ENCODE measurements at places on chromosomes 4 and X.

- DNase-seq = no peak
Observed at GRCh38 chr4:7383266-7383665, 51.5 kb downstream of the PSAPL1 start.

DNA sequence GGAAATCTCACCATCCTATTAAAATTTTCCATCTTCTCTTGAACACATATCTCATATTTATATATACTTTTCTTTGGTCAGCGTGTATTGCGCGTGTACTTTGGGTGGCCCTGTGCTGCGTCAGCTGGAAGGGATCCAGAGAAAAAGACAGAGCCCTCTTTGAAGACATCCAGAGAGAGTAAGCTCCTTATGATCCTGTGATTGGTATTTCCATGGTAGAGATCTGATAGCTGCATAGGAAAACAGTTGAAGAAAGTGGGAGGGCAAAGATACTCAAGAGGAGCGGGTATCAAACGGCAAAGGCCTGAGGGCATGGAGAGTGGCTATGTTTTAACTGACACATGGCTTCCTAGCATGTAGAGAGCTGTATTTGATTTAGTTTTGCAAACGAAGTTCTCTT, 4.4 kb upstream of the HPGD start:
- no peak for DNase-seq

DNA sequence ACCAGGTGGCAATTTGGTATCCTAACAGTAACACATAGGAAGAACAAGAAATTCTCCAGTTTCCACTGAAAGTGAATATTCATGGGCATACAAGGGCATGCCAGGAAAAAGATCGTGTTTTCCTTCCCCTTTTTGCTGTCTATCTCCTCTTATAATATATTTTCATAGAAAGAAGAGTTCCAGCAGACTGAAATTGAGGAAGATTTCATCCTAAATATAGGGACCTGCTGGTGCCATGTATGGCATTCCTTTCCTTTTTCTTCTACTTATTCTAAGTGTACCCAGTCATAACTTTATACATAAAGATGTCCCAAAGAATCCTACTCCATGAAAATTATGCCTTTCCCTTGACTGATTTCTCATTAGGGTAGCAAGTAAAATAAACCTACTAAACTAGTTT, 40.8 kb upstream of the KCNIP4 start:
- no peak for DNase-seq

DNA sequence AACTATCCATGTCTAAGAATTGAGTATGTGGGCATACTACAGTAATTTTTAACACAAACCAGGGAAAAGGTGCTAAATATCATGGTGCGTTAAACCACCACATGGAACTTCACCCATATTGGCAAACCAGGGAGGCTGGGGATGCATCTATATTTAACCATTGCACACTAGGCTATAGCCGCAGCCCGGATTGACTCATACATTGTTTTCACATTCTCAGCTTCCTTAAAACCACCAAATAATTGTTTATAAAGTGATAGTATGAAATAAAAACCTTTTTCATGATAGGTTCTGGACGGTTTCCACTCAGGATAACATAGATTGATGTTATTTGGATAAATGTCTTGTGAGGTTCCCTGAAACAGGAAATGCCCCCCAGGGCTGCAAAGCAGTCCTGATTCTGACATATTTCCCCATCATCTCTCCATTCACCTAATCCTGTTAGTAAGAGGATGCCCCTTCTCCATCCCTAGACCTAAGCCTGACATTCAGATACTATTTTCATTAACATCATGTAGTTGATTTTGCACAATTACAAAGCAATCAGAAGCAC, 7.9 kb downstream of the COL25A1 start:
- DNase-seq = no peak

GRCh38 chr4:180148737-180149136, 2094.5 kb upstream of the TENM3 start:
- no peak for DNase-seq

GRCh38 chr4:113435893-113436292, 325.6 kb downstream of the CAMK2D start:
- peak; percentile 79 for DNase-seq

- DNase-seq = no peak
Observed at GRCh38 chr4:106806158-106806797, 229.8 kb downstream of the DKK2 start.

DNA sequence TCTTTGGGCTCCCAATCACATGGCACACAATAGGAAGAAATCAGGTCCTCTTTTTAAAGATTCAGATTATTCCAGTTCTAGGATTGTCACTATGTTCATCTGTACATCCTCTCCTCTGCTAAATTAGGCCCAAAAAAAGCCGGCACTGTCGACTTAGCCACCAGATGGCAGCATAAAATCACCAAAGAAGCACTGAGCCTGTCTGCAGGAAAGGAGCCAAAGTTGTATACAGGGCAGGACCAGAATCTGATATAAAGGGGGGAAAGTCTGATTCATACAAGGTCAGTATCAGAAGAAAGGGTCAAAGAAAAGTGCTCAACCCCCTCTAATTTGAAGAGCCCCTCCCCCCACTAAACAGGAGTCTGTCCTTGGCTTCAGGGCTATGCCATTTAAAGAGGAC, 292.5 kb downstream of the CHIC1 start:
- peak; percentile 62 for DNase-seq

DNA sequence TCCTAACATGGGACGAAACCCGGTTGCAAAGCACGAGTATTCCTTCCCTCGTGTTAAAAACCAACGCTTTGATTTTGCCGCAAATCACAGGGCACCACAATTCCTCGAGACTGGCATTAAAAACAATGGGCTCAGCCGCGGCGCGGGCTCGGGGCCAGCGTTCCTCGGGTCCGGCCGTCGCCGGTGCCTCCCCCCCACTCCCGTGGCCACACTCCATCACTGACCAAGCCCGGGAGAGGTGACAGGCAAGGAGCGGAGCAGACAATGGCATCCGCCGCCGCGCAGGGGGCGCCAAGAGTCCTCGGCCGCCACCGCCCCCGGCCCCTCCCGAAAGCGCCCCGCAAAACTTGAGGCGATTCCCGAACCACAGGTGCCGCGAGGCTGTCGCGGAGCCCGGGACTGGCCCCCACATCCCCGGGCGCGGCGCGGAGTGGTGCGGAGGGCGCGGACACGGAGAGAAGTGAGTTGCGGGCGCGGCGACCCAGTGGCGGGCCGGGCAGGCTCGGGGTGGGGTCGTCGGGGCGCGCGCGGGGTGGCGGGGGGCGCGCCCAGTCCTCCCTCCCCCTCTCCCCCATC, 445 bp downstream of the AP1S2 start:
- DNase-seq = no peak

- peak; percentile 85 for DNase-seq
Observed at GRCh38 chr4:172721659-172722058, 447.0 kb upstream of the GALNT7 start.

- no peak for DNase-seq
Observed at GRCh38 chr4:77651820-77652219, 46.2 kb downstream of the CXCL13 start.

GRCh38 chr4:52946855-52947254, 84.7 kb downstream of the RASL11B start:
- no peak for DNase-seq

- DNase-seq = no peak
Observed at GRCh38 chr4:21802406-21802805, 146.2 kb downstream of the KCNIP4 start.

DNA sequence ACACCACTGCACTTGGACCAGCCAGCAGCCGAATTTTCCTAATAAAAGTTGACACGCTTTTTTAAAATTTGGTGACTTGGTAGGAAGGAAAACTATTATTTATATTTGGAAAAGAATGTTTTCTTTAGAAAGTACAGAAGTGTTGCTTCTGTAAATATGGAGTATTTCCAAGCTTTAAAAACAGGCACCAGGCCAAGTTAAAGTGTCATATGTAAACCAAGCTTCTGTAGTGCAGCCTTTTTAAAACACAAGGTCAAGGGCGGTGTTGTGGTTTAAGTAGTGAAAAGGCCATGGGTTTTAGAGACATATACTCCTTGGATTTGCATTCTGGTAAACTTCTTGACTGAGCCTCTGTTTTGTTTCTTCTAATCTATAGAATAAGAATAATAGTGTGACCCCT, 62.7 kb downstream of the TRIM2 start:
- DNase-seq = no peak

DNA sequence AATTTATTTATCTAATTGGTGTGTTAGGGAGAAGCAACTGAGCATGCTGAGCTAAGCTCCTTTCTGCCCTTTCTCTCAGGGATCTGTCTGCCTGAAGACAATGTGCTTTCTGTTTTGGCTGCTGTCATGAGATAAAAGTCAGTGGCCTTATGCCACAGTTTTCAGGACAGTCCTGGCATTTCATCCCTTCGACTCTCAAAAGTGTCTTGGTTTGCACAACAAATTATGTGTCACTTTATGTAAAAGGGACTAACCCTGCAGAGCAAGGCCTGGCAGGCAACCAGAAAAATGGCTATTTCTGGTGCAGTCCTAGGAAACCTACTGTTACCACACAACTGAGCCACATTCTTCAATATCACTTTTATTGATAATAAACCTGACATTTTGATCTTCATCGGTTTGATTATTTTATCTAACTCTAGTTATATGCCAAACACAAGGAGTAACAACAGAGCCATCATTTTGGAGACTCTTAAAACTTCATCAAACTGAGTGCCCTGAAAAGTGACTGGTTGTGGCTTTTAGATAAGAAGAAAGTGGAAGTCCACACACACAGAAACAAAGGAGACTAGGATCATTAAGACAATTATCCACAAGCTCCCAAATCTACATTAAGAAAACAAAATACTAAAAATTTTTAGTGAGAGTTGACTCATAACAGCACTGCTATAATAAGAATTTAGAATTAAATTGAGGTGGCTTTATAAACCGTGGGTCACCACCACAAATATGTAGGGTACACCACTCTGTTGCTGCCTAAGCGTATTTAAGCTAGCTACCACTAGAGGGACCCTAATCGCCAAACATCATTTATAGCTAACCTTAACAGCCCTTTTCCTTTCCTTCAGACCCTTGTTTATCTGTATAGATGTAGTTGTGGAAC, 95.9 kb upstream of the PTPN13 start:
- peak; percentile 60 for DNase-seq

DNA sequence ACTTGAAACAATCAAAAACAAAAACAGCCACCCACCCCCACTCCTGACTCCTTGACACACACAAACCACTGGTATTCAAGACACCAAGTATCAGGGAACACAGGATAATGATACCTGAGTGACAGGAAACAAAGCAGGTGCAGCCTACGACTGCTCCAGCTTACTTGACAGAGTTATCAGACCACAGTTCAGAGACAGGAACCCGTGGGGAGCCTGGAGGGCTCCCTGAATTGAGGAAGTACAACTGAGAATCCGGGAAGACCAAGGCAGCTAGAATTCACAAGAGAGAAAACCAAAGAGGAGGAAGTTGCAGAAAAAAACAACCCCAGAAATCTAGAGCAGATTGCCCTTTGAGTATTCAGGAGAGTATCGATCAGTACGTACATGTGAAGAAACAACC, 20.5 kb downstream of the COMMD8 start:
- no peak for DNase-seq

- DNase-seq = no peak
Observed at GRCh38 chrX:19684311-19684710, 169.0 kb upstream of the MAP3K15 start.

GRCh38 chr4:9944431-9945425, 76.6 kb downstream of the SLC2A9 start:
- DNase-seq = no peak

DNA sequence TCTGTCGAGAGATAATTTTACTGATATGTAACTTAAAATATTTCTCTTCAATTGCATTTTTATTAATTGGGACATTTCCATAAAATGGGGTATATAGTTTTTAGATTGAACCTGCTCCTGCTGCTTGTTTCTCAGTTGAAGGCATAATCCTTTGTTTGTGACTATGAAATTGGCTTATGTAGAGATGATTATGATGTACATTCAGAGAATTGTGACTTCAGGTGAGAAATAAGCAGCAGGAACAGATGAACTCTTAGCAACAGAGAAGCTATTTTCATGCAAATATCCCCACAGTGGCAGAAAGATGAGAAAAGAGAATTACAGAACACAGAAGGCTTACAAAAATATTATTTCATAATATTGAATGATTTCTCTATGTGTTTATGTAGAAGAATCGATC, 1499.5 kb upstream of the ADGRL3 start:
- no peak for DNase-seq

GRCh38 chr4:56142088-56142487, 193.3 kb downstream of the CEP135 start:
- DNase-seq = no peak

- no peak for DNase-seq
Observed at GRCh38 chr4:154564311-154564710, 1.5 kb downstream of the FGB start.

GRCh38 chr4:156756118-156756517, 215.5 kb downstream of the PDGFC start:
- DNase-seq = no peak

DNA sequence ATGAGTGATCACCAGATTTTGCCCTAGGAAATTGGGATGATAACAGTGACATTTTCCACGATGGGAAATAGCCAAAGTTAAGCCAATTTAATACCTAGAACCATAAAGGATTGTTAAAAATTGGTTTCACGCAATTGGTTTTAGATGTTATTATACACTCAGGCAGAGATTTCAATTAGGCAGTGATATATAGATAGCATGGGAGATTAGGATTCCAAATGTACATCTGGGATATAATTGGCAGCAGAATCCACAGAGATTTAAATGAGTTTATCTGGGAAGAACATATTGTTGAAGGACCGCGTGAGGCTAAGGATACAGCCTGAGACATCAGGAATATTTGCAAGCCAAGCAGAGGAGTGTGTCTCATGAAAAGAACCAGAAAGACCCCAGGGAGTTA, 351.6 kb downstream of the GPM6A start:
- DNase-seq = no peak

DNA sequence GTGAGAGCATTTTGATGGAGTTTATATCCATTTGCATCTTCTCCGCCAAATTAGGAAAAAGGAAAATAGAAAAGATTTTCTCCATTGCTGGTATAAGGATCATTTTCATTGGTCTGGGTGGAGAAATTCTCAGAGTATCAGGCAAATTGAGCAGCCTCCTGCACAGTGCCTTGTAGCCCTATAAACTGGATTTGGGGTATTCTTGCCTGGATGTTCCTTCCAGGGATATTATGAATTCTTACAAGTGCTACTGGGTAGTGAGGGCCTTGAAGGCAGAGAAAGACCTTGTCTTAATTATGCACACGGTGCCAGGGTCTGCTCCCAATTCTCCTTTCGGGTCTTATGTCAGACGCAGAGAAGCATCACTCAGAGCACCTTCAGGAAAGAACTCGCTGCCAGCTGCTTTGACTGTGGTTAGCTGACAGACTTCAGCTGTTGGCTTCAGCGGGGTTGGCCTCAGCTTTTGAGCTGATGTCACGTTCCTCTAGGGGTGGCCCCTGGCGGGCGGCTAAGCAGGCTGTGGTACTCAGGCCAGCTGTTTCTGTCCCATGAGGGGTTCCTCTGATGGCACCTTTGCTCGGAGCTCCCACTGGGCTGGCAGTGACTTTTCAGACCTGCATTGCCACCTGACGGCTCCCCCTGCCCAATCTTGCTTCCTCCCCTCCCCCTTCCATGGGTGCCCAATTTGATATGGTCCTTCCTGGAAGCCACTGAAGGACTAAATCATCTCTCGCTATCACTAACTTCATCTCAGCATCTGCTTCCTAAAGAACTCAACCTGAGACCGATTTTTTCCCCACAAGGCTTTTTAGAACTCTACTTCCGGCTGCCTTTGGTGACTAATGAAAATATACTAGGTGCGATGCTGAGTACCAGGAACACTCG, 519.5 kb downstream of the BCOR start:
- no peak for DNase-seq

GRCh38 chr4:167973513-167973912, 118.8 kb upstream of the ANXA10 start:
- no peak for DNase-seq

Data from NCI-H1436 (cell line).